NCI-H524 (cell line): ENCODE measurements at places on chromosomes 4 and X.

- DNase-seq: no peak
These were observed 170.7 kb upstream of the SMARCAD1 start for GRCh38 chr4:94036964-94037363.

- peak; percentile 37 for DNase-seq
These were observed 188.1 kb upstream of the WDFY3 start for GRCh38 chr4:85154591-85154990.

DNA sequence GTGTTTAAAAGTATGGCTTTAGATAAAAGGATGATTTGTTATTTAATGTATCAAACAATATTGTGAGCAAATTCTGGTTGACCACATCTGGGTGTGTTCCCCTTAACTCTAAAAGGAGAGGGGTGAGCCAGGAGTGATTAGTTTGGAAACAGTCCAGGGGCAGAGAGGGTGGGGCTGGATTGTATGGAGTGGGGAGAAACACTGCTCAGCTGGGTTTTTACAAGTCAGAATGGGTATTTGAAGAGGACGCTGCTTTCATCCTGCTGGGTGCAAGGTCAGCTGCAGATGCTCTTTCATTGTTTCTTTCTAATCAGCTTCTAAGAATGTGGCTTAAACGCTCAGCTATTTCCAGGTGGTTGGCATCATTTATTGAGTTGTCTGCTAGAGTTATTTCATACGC is 82.8 kb upstream of the LIMCH1 start:
- no peak for DNase-seq

DNA sequence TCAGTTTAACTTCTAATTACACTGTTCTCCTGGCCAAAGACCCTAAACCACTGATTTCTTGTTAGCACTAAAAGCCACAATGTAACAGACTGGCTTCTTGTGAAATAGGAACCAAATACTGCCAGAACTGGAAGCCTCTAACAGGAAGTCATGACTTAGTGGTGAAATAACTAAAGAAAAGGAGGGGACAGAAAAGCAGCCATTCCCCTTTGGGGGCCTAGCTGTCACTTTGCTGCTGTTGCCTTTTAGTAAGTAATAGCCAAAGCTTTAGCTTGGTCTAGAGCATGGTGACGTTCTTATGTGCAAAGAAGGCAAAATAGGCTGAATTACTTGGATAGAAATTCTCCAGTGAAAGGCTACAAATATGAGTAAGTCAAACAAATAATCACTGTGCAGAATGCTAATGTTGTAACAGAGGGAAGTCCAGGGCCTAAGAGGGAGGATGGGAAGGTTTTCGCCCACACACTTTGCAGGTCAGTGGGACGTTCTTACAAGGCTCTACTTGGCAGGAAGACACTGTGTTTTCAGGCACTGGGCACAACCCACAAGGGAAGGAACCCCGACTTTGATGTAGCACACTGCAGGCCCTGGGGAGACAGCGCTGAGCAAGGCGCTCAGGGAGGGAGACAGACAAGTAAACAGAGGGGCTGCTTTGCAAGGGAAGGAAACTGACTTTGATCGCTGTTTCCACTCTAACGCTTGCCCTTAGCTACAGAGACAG is 16.7 kb downstream of the GAB3 start:
- DNase-seq: no peak

GRCh38 chrX:20221902-20222301 is 44.8 kb downstream of the RPS6KA3 start:
- no peak for DNase-seq

DNA sequence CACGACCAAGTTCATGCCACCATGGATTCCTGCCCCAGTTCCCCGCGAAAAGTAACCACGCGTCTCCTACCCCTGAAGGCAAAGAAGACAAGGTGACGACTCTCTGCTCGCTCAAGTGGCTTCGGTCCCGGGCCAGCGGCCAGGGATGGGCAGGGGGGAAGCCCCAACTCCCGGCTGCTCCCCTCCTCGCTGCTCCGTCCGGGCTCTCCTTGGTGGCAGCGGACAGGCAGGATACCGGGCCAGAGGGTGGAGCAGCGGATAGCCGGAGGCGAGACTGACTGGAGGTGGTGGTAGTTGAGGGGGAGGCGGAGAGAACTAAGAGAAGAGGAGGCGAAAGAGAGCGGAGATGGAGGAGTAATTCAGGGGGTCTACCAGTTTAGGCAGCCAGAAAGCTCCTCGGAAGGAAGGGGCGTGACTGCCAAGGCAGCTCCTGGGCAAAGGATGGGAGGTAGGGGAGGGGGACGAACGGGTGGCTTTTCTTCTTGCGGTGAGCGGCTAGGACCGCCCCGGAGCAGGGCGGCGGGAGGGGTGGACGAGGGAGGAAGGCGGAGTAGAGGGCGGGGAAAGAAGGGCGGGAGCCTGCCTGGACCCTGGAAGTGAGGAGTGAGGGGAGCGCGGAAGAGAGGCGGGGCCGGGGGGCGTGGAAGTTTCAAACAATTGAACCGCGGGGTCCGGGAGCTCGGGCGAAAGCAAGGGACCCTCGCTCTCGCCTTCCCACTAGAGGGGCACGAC is at the start of gene AMOT:
Gene AMOT, minus strand, starts transcription at position 450 of the 732 bp plus-strand sequence. CDS start 17,705 bp downstream, outside the sequence.
- peak; percentile 91 for DNase-seq

DNA sequence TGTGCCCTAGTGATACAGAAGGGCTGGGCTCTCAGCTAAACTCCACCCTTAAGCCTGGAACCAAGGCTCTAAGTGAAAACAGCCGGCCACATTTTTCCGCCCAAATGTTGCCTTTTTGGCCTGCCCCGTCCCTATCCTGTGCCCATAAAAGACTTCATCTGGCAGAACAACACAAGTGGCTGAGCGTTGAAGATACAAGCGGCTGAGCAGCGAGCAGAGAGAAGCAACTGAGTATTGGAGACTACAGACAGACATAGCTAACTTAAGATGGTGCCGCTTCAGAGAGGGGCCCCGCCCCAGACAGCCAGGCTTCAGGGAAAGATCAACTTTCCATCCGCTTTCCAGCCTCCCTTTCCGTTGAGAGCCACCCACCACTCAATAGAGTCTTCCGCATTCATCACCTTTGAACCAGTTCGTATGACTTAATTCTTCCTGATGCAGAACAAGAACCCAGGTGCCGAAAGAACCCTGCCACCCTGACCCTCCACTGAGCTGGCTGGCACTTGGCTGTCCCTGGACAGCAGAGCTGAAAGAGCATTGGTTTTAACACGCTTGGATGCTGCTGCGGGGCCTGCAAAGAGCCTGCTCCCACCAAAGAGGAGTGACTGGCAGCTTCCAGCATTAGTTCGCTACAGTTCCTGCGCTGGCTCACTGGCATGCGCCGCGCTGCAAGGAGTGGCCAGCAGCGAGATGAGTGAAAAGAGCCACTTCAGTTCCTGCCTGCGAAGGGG is 853.2 kb upstream of the INTU start:
- no peak for DNase-seq

DNA sequence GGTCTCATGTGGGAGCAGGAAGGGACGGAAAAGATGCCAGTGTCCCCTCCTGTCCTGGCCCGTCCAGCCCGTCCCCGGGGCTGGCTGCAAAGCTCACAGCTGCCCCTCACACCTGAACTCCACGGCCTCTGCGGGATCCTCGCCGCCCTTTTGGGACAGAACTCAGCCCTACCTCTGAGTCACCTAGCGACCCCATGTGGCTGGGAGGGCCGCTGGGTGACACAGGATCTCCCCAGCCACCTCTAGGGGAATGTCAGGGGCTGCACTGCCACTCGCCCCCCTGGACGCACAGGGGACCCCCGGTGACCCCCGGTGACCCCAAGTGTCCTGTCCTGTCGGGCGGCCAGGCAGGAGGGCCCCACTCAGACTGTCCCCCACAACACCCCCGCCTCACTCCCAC is 748 bp downstream of the FAM9B start:
- no peak for DNase-seq

DNA sequence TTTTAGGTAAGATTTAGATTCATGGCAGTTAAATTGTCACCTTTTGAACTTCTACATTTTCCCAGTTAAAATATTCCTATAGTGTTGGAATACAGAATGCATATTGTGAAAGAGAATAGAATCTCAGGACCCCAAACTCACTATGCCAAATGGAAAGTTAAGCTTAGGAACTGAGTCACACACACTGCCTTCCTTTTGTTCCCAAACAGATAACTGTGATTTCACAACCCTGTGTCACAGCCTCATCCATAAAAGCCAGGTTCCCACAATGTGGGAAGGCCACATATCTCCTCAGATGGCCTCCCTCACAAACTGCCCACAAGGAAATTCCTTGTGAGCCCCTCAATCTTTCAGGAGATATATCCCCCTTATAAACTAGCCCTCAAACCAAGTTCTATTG is 94.7 kb upstream of the HPF1 start:
- no peak for DNase-seq

DNA sequence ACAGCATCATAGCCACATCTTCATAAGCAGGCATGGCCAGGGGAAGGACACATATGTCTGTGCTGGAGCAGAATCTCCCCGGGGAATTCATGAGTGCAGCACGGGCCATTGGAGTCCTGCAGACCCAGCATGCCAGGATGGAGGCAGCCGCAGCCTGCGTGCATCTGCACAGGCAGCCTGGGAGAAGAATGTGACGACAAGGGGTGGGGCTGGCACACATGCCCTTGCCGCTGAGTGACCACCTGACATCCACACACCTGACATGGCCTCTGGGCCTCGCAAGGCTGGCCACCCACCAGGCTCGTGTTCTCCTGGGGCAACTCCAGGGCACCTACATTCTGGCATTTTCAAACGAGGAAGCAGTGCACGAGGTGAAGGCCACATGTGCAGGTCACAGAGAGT is 66.2 kb upstream of the AFAP1 start:
- peak; percentile 79 for DNase-seq

- DNase-seq: no peak
These were observed 665.5 kb downstream of the TLL1 start for GRCh38 chr4:166538491-166539005.

GRCh38 chr4:53365121-53365485 is 758 bp downstream of the SCFD2 start:
- DNase-seq: peak; percentile 20

GRCh38 chrX:70455366-70456202 is 10.9 kb downstream of the DLG3 start:
- no peak for DNase-seq

GRCh38 chr4:103095080-103095479 is 4.6 kb downstream of the BDH2 start:
- DNase-seq: no peak

DNA sequence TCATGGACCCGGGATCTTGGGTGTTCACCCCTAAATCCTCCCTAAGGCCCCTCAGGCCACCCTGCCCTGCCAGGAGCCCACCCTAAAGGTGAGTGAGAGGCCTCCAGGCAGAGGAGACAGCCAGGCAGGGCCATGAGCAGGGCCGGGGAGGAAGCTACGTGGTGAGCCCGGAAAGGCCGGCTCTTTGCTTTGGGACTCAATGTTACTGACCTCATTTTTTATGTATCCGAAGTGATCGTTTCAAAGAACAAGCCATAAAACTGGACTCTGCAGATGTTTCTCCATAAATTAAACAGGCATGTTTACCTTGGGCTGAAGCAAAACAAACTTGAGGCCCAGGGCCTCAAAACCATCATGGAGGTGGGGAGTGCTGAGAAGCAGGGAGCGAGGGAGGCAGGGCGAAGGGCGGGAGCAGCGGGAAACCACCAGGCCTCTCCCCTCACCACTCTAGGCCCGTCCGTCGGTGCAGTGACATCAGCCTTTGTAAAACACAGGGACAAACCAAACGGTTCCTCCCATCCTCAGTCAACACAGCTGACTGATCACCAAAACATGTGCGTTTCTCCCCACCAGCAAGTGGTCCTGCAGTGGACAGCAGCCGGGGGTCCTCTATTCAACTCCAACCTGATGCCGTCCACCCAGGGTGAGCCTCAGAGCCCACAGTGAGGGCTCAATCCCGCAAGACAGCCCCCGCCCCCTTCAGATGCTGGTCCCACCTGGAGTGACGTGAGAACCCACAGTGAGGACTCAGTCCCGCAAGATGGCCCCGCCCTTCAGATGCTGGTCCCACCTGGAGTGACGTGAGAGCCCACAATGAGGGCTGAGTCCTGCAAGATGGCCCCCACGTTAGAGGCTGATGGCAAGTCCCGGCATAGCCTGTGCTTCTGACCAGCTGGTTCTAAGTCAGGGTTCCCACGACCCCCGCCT is 102.9 kb upstream of the LRPAP1 start:
- DNase-seq: no peak

DNA sequence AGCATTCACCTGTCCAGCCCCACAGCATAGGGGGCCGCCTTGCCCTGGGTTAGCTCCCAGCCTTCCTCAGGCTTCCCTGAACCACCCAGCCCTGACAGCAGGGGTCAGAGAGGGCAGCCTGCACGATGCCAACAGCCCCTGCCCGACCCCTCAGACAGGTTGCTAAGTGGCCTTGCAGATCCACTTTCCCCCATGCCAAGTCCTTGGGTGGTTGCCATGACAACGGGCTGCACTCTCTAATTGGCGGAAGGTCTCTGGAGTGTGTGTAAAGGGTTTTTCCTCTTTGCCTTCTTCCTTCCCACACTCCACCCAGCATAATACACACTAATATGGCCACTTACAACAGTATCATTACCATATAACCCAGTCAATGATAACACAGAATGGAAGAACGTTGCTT is 99.6 kb upstream of the AFAP1 start:
- DNase-seq: peak; percentile 96

- no peak for DNase-seq
These were observed 55.5 kb upstream of the NYX start for GRCh38 chrX:41391606-41392005.

GRCh38 chr4:9987749-9988362 is 33.4 kb downstream of the SLC2A9 start:
- DNase-seq: no peak

DNA sequence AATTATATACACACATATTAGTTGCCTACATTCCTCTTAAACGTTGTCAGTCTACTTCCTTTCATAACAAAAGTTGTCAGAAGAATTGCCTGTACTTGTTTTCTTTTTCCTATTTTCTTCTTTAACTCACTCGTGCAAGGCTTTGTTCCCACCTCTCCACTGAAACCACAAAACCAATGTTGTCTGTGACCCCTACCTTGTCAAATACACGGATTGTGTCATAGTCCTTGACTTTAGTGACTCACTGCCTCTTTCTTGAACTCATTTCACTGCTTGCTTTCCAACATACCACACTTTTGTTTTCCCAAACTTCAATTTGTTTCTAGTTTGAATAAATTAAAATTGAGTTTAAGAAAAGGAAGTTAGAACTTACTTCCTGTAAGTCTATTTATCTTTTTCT is 283.9 kb upstream of the AGA start:
- no peak for DNase-seq

DNA sequence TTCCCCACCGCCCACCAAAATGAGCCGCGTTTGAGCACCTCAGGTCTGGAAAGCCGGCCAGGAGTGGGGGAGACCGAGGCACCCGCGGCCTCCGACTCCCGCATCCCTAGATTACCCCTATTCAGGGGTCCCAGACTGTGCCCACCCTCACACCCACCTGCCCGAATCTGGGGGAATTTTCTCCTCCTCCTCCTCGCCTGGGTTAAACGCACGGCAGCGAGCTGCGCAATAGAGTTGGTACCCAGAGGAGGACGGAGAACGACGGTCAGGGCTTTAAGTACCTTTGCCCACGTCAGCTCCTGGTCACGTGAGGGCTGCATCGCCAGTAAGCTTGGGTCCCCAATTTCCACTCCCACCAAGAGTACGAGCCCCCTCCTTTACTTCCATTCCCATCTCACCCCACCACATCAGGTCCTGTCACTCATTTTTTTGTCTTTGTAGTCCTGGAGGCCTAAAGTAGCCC is at the start of gene ARMCX2:
Gene ARMCX2, minus strand, starts transcription at position 250 of the 463 bp plus-strand sequence. CDS start 2,262 bp downstream, outside the sequence.
- DNase-seq: peak; percentile 59

- DNase-seq: no peak
These were observed 76.0 kb downstream of the SPIN4 start for GRCh38 chrX:63275127-63275526.

GRCh38 chr4:5660185-5660584 is 48.2 kb downstream of the EVC2 start:
- DNase-seq: no peak
